ENCODE measurements at places on chromosomes 5 and 9.
A peak's percentile ranks its signal among the peaks of the same experiment; 100 is the strongest.

DNA sequence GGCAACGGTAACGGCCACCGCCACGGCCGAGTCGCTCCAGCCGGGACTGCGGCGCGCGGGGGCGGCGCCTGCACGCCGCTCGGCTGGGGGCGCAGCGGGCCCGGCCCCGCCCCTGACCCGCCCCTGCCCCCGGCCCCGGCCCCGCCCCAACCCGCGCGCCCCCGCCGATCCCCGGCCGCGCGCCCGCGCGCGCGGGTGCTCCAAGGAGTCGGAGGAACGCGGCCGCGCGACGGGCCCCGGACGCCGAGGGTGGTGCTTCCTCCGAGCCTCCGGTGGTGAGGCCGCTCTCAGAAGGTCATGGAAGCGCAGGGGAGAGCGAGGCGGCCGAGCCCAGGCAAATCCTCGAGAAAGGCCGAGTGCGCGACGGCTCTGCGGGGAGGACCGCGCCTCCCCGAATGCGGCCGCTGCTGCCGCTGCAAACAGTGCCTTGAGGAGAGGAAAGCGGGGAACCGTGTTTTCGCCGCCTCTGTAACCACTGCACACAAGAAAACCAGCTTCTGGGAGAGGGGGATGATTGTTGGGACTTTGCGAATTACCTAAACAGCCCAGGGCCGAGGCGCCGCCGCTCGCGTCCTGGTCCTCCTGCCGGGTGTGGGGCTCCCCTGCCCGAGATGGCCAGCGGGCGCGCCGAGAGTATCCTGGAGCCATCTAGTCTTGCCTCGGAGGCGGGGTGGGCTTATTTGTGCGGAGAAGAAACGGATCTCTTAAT, at the start of gene LIFR:
Gene LIFR, minus strand, starts transcription at position 48 of the 709 bp plus-strand sequence. CDS start 25,999 bp downstream, outside the sequence.
- DNase-seq: peak; percentile 86

GRCh38 chr9:96883922-96884321, 29.6 kb upstream of the ZNF782 start:
- no peak for DNase-seq

DNA sequence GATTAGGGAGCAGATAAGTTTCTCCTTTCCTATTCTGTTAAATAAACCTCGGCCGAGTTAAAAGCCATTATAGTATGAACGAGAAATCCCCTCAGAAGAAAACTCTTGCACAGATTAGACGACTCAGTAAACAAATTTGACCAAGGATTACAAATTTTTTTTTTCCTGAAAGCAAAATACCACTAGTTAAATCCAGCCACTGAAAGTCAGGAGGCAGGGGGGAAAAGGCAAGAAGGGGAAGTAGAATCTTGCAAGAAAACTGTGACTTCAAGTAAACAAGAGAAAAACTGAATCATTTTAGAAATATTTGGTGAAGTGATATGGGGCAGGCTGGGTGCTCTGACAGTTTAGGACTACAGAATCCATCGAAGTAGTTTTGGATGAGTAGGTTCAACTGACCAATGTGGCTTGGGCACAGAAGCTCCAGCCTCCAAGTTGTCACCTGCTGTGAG, 251.0 kb downstream of the DENND1A start:
- DNase-seq: no peak

DNA sequence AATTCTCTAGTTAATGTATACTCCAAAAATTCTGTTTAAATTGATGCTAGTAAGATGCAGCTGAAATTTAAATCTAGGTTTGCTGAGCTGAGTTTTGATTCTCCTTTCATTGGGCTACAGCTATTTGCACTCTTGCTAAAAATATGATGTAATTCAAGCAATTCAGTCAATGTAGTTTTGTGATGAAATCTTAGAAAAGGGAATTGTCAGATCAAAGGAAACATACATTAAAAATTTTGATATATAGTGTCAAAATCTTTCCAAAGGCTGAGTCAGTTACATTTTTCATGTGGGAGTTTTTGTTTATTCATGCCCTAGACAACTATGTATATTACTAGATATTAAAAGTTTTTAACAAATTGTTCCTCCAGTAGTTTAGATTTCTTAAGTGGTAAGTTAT, 334.9 kb upstream of the DAB2 start:
- no peak for DNase-seq

- no peak for DNase-seq
Observed at GRCh38 chr9:126988857-126989256, 74.3 kb downstream of the RALGPS1 start.

GRCh38 chr5:145752947-145753346, 82.2 kb downstream of the PRELID2 start:
- DNase-seq: no peak

GRCh38 chr5:58629271-58630159, 46.6 kb downstream of the RAB3C start:
- no peak for DNase-seq

DNA sequence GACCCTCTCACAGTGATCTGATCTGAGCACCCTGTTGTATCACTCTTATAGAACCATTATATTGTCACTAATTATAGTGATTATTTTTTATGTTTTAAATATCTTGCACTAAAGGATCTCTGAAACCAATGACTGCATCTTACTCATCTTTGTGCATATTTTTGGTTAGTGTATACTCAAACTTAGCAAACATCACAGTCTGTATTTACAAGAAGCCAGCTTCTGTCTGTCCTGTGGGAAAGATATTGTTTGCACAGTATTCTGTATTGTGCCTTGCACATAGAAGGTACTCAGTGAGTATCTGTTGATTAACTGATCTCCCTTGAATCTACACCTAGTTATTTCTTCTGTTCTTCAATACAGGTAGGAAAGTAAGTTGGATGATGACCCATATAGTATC, 131.5 kb downstream of the PAM start:
- no peak for DNase-seq

DNA sequence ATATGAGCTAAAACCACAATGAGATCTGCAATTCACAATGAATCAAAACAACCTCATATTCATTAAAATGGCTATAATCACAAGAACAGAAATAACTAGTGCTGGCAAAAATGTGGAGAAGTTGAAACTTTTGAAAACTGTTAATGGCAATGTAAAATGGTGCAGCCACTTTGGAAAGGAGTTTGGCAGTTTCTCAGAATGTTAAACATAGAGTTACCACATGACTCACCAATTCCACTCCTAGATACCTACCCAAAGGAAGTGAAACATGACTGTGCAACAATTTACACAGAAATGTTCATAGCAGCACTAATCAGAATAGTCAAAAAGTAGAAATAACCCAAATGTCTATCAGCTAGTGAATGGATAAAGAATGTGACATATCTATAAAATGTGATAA, 862.2 kb downstream of the DTWD2 start:
- DNase-seq: no peak

DNA sequence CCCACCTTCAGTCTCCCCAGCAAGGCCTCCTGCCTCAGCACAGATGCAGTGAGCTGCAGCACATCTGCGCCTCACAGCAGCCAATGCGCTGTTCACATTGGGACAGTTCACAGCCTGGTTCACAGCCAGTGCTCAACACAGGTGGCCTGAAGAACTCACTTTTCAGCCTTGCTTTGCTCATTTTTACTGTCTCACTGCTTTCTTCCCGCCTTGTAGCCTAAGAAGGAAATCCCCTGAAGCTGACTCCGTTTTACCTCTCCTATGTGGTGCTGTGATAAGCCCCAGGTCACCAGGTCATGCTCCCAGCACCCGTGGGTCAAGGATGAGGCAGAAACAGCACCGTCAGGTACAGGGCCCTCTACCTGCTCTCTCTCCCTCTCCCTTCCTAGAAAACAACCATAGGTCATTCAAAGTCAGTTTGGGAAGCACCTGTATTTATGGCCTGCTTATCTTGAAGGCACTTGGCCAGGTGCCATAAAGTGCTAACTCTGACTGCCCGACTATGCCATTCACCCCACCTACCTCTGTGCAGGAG, 1.1 kb downstream of the GCNT4 start:
- DNase-seq: no peak

GRCh38 chr5:157857816-157858526, 974 bp downstream of the CLINT1 start:
- DNase-seq: no peak

- no peak for DNase-seq
Observed at GRCh38 chr5:58738336-58738735, 155.5 kb downstream of the RAB3C start.

DNA sequence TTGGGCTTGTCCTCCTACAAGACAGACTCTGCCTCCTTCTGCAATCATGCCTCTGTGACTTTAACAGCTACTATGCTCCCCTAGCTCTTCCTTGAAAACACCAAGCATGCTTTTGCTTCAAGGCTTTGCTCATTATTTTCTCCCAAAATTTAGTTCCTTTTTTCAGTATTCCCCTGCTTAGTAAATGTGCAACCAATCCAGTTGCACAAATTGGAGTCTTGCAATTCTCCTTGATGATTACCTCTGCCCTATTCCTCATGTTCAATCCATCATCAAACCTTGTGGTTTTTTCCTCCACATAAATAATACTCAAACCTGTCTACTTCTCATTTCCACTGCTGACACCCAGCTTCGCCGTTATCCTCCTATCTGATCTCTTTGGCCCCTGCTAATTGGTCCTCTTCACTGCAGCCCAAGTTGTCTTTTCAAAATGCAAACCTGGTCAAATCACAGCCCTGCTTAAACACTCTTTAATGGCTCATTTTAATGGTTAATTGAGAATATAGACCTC, 296.3 kb downstream of the CWC27 start:
- no peak for DNase-seq

- no peak for DNase-seq
Observed at GRCh38 chr9:18428661-18429060, 45.3 kb upstream of the ADAMTSL1 start.

DNA sequence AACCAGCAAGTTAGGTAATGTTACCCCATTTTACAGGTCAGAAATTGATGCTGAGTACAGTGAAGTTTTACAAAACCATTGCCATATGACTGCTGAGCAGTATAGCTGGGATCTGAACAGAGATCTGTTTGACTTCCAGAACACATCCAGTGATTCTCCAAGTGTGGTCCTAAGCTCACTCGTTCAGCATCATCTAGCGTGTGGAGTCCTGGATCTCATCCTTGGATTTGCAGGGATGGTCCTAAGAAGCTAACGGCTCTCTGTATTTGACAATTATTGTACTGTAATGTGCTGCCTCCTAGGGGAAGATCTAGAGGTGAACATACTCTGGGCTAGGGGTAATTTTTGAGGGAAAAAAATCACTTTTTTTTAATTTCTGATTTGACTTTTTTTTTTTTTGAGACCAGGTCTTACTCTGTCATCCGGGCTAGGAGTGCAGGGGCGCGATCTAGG, 1.4 kb downstream of the SLC26A2 start:
- peak; percentile 12 for DNase-seq

- DNase-seq: no peak
Observed at GRCh38 chr9:126160067-126160853, 166.4 kb upstream of the MVB12B start.

GRCh38 chr5:53962306-53962705, 348.1 kb downstream of the ARL15 start:
- DNase-seq: no peak

DNA sequence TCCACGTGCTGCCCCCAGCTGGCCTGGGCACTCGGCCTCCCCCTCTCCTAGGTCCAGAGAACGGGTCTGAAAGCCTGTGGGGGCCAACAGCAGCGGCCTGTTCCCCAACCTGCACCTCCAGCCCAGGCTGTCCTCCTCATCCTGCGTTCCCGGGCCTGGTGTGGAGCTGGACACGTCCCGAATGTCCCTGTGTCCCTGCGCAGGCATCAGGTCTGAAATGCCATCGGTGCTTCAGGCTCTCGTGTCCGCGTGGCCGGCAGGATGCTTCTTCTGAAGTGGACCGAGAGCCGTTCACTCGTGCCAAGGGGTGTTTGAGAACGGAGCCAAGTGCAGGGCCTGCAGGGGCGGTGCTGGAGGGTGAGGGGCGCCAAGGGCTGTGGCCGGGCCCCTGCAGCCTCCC, 24.7 kb upstream of the UBAC1 start:
- no peak for DNase-seq

GRCh38 chr5:32690153-32690552, 21.0 kb upstream of the NPR3 start:
- DNase-seq: no peak

GRCh38 chr9:76116913-76117312, 226.4 kb downstream of the PCSK5 start:
- DNase-seq: no peak

GRCh38 chr9:91676046-91676445, 252.4 kb upstream of the NFIL3 start:
- DNase-seq: no peak

DNA sequence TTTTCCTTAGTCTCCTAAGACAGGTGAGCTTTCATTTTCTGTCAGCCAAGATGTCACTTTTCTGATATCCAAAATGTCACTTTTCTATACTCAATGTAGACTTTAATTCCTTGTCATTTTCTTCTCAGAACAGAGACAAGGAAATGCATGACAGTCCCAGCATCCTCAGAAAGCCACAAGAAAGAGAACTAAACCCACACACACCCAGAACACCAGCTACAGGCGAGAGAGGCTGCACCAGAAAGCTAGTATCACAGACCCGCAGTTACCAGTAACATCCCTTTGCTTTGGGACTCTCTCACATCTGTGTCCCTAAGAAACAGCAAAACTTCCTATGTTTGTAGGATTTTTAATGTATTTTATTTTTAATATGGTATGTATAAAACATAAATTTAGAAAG, 17.1 kb downstream of the TRMO start:
- DNase-seq: no peak

GRCh38 chr5:95220381-95220780, 64.5 kb downstream of the MCTP1 start:
- no peak for DNase-seq

DNA sequence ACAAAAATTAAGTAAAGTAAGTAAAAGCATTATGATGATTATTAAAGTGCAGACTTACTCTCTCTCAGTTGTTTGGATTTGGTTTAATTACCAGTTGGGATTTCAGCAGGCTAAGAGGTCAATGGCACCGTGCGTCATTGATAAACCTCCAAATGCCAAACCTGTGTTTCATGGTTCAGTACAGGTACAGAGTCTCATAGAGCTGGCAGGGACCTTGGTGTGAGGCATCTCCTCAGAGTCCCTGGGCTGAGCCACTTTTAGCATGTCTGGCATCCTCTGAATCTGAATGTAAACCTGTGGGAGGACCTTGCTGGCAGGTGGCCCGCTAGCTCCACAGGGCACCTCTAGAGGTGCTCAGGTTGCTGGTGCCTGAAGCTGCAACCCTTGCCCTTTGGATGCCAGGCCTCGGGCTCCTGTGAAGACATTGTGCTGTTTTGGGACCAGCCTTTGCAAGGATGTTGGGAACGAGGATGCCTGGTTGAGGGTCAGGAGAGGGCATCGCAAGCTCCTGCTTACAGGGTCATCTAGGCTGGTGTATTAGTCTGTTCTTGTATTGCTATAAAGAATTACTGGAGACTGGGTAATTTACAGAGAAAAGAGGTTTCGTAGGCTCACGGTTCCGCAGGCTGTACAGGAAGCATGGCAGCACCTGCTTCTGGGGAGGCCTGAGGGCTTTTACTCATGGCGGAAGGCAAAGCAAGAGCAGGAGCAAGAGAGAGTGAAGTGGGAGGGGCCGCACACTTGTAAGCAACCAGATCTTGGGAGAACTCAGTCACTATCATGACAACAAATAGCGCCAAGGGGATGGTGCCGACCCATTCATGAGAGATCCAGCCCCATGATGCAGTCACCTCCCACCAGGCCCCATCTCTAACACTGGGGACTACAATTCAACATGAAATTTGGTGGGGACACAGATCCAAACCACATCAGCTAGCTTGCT, 14.9 kb upstream of the STC2 start:
- no peak for DNase-seq

GRCh38 chr5:56677690-56678305, 137.6 kb upstream of the MAP3K1 start:
- no peak for DNase-seq

GRCh38 chr9:79053598-79053997, 518.2 kb upstream of the TLE4 start:
- DNase-seq: no peak

- no peak for DNase-seq
Observed at GRCh38 chr5:53930457-53930856, 370.0 kb downstream of the NDUFS4 start.
